ENCODE measurements at places on chromosomes 6 and 20.

- H3K27me3 ChIP-seq = peaks cover 9% of the 10 kb centered on the region
- peak overlapping the region; percentile 58 for H3K4me3 ChIP-seq
- peaks cover 20% of the 10 kb centered on the region for H3K4me1 ChIP-seq
- H3K36me3 ChIP-seq = no peaks in the 10 kb centered on the region
Measured at GRCh38 chr6:138107752-138108592, 753 bp upstream of the PERP start.

GRCh38 chr6:149056777-149057463 lies 260.6 kb upstream of the TAB2 start:
- no peak overlapping the region for H3K27ac ChIP-seq
- H3K4me3 ChIP-seq = no peak overlapping the region
- H3K4me1 ChIP-seq = peaks cover 36% of the 10 kb centered on the region
- H3K27me3 ChIP-seq = no peaks in the 10 kb centered on the region
- H3K36me3 ChIP-seq = no peaks in the 10 kb centered on the region
- no peak for DNase-seq

DNA sequence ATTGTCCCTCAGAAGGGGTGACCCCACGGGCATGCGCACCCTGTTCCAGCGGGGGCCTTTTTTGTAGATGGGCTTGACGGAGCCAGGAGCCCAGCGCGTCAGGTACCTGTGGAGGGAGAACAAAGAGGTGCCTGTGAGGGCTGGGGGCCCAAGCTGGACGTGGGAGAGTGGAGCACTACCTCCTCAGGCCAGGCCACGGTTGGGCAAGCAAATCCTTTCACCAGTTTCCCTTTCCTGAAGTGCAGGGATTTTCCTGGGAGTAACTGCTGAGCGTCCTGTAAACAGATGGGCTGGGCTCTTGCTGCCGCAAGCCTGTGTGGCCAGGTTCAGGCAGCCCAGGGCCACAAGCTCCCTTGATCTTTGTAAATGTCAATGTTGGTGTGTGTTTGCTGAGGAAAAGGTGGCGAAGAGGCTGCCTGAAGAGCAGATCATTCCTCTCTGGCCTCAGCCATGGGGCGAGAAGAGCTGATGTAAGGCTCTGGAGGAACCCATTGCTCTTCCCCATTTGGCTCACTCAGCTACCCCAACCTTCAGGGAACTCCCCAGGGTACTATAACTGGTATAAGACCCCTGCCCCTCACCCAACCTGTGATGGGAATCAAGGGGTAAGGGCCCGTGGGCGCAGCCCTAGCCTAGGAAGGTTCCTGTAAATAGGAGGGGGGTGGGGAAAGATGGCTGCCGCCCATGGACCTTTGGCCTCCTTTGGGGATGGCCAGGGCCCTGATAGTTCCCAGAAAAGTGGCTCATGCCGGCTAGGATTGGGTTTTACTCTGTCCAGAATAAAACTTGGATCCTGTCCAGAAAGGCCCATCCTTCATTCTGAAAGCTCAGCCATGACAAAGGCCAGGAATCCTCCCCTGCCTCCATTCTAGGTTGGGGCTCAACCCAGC lies 15.5 kb downstream of the MRPS18A start:
- H3K36me3 ChIP-seq = peaks cover 64% of the 10 kb centered on the region
- no peak overlapping the region for H3K27ac ChIP-seq
- H3K27me3 ChIP-seq = no peaks in the 10 kb centered on the region
- no peak for DNase-seq
- no peak overlapping the region for H3K4me3 ChIP-seq
- H3K4me1 ChIP-seq = peaks cover 14% of the 10 kb centered on the region

DNA sequence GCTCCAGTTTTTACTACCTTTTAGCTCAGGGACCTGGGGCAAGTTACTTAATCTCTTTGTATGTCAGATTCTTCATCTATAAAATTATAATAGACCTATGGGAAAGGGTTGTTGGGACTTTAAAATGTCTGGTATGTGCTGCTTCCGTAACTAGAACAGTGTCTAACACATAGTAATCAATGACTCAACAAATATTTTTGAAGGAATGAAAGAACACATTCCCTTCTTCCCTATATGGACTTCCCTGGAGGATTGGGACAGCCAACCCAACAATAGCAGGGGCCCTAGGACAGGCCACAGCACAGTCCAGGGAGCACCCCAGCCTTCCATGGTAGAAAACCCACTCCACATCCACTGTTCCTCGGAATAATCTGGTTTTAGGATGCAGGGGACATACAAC lies 50.7 kb upstream of the TPD52L1 start:
- peaks cover 11% of the 10 kb centered on the region for H3K4me1 ChIP-seq
- H3K4me3 ChIP-seq = no peak overlapping the region
- DNase-seq = no peak
- no peaks in the 10 kb centered on the region for H3K36me3 ChIP-seq

- DNase-seq = no peak
- no peaks in the 10 kb centered on the region for H3K27me3 ChIP-seq
- H3K4me3 ChIP-seq = no peak overlapping the region
- H3K4me1 ChIP-seq = no peaks in the 10 kb centered on the region
- H3K27ac ChIP-seq = no peak overlapping the region
- H3K36me3 ChIP-seq = no peaks in the 10 kb centered on the region
Measured at GRCh38 chr6:119446115-119446554, 96.6 kb upstream of the MAN1A1 start.

DNA sequence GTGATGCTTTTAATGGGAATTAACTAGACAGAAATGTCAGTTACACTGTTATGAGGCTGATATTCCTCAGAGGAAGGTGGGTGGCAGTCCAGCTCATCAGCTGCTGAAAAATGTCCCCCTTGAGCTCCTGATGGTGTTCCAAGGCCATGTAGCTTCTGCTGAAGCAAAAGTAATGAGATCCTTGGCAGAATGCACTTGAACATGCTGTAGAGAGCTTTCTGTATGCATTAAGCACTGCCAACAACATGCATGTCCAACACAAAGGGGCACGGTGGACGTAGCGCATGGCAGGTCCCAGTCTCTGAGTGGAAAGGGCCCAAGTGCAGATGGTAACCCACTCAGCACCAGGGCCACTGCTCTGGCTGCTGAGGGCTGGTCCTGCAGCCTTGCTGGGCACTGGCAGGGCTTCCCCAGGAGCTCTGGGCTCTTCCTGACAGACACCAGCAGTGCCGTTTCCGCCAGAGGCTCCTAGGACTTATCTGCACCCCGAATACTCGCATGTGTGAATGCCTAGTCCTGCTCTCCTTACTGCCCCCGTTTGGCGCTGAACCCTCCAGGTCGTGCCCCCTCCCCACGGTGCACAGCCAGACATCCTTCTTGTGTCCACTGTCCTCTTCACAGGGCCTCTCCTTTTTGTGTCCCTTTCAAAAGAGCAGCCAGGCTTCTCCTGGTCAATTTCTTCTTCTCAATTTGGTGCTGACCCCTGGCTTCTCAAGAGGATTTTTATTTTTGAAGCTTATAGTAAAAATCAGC lies 18.6 kb upstream of the SYNDIG1 start:
- no peaks in the 10 kb centered on the region for H3K36me3 ChIP-seq
- no peak for DNase-seq
- H3K4me1 ChIP-seq = no peaks in the 10 kb centered on the region
- H3K27ac ChIP-seq = no peak overlapping the region
- no peaks in the 10 kb centered on the region for H3K27me3 ChIP-seq
